GM12878 (cell line): ENCODE measurements at places on chromosomes 1 and 21.

DNA sequence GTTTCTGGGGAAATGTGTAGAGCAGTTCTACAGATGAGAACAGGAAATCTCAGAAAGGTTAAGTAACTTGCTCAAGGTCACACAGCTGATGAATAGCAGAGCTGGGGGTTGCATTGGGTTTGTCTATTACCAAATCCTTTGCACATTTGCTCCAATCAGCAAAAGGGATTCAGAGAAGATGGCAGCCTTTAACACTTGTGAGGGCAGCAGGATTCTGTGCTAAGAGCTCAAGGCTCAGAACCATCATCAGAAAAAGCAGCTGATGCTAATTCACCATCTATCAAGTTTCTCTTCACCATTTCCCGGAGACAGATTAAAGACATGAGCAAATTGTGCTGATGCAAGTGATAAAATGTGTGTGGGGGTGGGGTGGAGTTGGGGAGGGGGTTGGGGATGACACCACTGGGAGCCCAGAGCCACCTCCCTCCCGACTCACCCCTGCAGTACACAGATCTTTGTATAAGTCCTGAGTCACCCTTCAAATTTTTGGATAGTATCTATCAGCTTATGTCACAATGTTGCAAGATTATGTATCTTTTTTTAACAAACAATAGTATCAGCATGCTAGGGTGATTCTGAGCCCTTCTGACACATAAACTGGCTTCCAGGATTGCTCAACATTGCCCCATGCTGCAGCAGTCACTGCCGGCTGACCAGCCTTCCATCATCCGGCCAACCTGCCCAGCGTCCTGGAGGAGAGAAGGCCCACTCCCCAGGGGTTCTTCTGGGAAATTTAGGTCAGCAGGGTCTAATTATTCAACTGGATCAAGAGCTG lies 2.8 kb upstream of the SPSB1 start:
- DNase-seq: no peak

DNA sequence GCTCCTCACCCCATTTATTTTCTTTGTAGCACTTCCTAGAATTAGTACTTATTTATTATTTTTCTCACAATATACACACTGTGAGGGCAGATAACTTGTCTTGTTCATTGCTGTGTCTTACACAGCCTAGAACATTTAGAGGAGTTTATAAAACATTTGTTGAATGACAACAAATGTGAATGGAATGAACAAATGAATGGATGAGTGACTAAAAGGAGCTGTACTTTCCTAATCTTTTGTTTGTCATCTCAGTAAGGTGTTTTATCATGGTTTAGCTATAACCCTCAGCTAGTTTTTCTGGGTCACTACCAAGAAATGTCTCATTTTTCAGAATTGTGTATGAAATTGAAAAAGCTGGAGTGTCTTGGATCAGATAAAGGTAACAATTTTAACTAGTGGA lies 239.3 kb upstream of the KCNK2 start:
- DNase-seq: no peak

DNA sequence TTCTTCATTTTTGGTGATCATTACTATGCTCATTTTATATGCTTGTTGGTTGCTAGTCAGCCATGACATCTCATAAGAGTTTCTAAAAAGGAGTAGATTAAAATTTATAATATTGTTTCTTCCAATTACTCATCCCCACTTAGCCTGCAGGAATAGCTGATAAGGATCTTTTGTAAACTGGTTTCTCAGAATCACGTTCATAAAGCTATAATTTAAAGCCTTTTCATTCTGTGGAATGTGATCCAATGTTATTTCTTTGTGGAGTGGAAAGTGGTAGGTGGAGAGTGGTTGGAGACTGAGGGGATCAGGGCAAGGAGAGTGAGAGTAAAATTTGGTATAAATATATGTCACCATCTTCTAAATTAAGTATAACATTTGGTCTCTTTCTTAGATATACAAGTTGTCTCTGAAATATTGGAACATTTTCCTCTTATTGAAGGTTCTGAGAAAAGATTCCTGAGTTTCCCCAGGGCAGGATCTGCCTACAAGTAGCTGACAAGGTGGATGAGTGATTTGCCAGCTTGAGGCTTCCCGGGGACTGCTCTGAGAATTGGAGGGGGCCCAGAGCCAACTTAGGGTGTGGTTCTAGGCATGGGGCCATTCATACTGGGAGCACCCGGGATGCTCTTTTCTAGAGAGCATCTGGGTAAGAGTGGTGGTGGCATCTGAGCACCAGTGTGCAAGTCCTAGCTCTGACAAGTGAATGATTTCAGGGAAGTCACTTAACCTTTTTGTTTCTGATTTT lies 116.4 kb downstream of the TBX19 start:
- no peak for DNase-seq

- DNase-seq: no peak
Measured at GRCh38 chr21:39314143-39315027, 953 bp upstream of the BRWD1 start.

DNA sequence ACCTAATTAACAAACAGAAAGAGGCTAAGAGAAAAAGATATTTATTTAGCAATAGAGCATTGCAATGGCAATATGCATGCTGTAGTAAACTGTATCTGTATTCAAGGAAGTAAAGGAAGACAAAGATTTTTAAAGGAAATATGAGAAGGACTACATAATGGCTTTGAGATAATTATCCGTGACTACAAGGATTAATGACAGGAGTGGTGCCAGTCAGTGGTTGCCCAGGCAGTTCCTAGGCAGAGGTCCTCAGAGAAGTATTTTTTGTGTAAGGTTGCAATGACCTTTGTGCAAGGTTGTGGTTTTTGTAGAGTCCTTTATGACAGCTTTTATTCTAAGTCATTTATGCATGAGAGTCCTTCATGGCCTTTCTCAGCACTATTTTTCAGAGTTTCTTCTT lies 711.1 kb upstream of the CHRM3 start:
- DNase-seq: no peak

DNA sequence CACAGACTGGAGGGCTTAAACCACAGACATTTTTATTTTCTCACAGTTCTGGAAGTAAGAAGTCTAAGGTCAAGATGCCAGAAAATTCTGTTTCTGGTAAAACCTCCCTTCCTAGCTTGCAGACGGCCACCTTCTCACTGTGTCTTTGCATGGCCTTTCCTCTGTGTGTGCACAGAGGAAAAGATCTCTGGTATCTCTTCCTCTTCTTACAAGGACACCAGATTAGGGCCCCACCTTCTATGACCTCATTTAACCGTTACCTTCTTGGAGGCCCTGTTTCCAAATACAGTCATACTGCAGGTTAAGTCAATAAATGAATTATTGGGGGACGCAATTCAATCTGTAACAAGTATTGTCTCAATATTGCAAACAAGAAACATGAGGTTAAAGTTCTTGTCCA lies 63.0 kb upstream of the PRDX6 start:
- no peak for DNase-seq

- DNase-seq: no peak
Measured at GRCh38 chr1:30612536-30613065, 110.8 kb downstream of the MATN1 start.

DNA sequence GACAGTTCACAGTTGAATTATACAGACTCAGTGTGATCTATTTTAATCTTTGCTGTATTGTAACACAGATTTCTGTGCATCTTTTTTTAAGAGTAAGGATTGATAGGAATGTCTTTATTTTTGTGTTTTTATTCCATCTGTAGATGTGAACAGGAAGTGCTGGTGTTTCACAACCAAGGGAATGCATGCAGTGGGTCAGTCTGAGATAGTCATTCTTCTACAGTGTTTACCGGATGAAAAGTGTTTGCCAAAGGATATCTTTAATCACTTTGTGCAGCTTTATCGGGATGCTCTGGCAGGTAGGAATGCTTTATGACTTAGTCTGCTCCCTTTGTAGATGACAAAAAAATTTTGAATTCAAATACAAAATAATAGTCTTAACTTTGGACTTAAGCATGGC lies 84.5 kb downstream of the CC2D1B start:
- no peak for DNase-seq

DNA sequence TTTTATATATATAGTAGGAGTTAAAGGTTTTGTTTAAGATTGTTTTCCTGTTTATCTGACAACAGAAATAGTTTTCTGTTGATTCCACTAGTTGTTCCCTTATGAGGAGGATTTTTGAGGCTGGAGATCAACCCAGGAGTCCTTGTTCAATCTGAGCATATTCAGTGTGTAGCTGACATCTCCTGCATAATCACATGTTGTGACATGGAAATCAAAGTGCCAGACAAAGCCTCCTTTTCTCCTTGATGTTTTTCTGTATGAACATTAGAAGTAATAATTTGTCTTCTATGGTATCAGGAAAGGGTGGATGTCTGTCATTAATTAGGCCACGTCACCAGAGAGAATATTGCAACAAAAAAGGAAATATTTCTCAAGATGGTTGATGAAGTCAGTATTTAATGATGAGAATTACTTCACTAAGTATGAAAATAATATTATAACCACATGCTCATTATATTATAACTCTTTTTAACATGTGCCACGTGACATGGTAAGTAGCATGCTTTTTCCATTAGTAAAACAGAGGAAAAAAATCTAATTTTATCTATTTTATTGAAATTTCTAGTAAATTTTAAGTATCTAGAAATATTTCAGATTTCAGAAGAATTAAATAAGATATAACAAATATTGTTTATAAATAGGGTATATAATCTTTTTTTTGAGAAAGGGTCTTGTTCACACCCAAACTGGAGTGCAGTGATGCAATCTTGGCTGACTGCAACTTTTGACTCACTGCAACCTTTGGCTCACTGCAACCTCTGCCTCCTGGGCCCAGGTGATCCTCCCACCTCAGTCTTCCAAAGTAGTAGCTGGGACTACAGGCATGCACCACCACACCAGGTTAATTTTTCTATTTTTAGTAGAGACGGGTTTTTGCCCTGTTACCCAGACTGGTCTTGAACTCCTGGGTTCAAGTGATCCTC lies 223.5 kb downstream of the HMCN1 start:
- DNase-seq: no peak

- DNase-seq: no peak
Measured at GRCh38 chr1:56755911-56756310, 63.3 kb downstream of the FYB2 start.

- no peak for DNase-seq
Measured at GRCh38 chr1:24451746-24452145, 36.1 kb downstream of the NIPAL3 start.

GRCh38 chr1:183023146-183023600 lies at the start of gene LAMC1:
LAMC1 (plus strand) TSS chr1:183023420; CDS start chr1:183023717, 297 bp downstream.
- DNase-seq: no peak

DNA sequence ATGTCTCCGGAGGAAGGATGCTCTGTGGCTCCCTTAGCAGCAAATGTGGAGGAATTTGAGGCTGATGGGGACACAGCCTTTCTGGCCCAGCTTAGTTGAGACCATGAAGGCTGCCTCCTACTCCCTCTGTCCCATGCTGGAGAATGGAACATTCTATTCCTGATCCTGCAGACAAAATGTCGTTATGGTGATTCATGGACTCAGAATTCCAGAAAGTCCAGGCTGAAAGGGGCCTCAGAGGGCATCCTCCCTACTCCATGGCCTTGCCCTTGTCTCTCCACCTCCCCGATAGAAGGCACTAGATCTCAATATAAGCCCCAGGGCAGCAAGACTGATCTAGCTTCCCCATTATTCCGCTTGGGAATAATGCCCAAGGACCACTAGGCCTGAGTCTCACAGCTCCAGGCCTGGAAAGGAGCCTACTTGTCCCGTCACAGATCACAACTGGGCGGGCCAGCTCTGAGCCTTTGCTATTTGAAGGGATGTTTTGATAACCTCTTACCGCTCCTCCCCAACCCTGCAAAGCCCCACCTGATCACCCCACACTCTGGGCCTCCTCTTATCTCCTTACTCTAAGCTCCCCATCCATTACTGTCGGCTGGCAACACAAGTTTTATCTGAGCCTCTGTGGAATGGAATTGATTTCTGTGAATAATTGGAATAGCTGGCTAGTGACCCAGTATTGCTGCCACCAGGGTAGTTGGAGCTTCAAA lies 52.8 kb upstream of the TRABD2B start:
- no peak for DNase-seq

GRCh38 chr21:42839271-42840231 lies 39.8 kb downstream of the WDR4 start:
- DNase-seq: no peak

- DNase-seq: no peak
Measured at GRCh38 chr1:54557671-54558355, 9.8 kb downstream of the ACOT11 start.

DNA sequence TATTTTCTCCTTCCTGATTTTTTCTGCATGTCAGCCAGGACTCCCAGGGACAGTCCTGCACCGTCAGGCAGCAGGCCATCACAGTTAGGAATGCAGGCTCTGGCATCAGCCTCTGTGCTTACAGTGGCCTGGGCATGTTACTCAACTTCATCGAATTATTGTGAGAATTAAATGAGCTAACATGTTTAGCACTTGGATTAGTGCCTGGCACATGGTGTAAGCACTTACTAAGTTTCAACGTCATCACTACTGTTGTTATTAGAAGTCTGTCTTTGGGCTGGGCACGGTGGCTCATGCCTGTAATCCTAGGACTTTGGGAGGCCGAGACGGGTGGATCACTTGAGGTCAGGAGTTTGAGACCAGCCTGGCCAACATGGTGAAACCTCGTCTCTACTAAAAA lies 45.1 kb downstream of the SCCPDH start:
- no peak for DNase-seq

DNA sequence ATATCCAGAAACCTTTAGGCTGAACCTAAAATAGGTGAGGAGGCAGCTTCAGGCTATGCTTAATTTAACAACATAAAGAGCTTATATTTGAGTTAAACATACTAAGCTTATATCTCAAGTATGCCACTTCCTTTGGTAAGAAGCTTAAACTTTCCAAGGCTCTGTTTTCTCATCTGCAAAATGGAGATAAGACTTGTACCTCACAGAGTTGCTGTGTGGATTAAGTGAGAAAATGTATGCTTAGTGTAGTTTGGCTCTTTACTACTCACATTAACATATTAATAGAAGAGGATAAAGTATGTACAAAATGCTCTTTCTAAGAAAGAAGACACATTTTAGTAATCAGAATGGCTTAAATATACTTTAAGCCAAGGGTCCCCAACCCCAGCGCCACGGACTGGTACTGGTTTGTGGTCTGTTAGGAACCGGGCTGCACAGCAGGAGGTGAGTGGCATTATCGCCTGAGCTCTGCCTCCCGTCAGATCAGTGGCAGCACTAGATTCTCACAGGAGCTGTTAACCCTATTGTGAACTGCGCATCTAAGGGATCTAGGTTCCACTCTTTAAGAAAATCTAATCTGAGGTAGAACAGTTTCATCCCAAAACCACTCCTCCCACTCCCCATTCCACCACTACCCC lies 77.2 kb downstream of the HS2ST1 start:
- no peak for DNase-seq

- no peak for DNase-seq
Measured at GRCh38 chr1:202184750-202185460, 8.7 kb upstream of the LGR6 start.

GRCh38 chr1:54167422-54168139 lies 14.8 kb upstream of the CDCP2 start:
- DNase-seq: no peak
